MV-4-11 (cell line): ENCODE measurements at places on chromosomes 2 and 18.

DNA sequence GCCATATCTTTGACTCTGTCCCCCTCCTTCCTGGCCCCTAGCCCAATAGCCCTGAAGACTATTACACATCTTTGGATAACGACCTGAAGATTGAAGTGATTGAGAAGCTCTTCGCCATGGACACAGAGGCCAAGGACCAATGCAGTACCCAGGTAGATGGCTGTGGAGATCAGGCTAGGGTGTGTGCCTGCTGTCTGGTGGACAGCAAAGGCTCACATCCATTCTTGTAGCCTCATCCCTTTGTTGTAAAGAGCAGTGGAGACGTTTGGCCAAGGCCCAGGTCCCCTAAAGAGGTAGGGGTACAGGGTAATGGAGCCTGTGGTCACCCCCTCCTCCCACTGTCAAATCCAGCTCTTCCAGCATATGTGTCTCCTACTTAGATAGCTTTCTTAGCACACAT, 81.4 kb downstream of the EPAS1 start:
- DNase-seq = no peak

DNA sequence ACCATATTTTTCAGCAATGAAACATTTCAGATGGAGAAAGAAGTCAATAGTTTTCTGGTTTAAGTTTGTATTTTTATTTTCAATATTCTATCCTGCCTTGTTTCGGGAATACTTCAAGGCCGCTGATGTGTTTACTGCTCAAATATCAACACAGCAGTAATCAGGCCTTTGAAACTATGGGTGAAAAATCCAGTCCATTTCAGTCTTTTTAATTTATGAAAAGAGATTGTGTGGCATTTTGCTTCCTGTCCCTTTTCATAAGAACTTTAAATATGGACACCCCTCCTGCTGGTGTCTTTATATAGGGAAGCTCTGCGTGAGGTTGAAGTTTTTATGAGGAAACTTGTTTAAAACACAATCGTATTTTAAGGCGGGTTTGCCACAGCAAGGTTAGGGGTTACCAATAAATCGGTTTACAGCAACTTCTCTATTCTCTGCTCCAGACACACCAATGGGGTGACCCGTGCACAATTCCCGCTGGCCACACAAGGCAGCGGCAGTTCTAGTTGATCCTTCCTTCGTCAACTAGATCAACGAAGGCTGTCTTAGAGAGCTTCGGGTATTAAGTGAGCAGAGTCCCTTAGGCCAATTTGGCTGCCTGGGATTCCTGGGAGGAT, 1.2 kb upstream of the TANC1 start:
- no peak for DNase-seq

DNA sequence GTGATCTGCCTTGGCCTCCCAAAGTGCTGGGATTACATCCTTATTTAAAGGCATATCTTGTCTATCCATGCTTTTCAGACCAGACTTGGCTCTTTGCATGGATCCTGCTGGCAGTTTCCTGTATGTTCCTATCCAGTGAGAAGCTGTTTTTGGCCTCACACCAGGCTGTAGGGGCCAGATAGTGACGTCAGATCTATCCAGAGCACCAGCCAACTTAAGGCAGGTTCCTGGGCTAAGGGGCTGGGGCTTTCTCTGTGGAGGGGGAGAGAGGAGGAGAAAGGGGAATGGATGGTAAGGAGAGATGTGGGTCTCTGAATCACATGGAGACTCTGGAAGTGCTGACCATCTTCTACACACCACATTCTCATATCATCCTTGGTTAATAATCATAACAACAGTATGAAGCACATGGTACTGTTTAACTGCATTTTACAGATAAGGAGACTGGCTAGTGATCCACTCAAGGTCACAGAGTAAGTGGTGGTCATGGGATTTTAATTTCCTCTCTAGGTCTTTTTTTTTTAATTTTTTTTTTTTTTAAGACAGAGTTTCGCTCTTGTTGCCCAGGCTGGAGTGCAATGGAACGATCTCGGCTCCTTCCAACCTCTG, 2.0 kb upstream of the FAM117B start:
- DNase-seq = no peak

DNA sequence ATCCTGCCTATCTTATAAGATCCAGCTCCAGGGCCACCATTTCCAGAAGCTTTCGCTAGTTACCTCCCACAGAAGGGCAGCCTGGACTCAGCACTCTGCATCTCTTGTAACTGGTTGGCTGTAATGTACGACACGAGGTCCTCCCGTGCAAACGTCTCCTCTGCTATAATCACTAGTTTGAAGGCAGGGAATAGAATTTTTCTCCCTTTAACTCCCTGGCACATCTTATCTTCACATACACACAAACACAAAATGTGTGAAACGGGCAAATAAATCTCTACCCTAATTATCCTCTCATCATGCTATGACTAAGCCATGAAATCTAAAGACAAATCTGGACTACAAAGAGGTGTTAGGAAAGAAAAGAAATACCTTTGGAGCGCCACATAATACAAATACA, 36.8 kb downstream of the RNU4ATAC start:
- DNase-seq = no peak

- DNase-seq = peak; percentile 53
Observed at GRCh38 chr2:6934345-6934744, 17.1 kb downstream of the RNF144A start.

GRCh38 chr2:223860809-223861738, 23.7 kb upstream of the AP1S3 start:
- DNase-seq = no peak

- peak; percentile 49 for DNase-seq
Observed at GRCh38 chr2:193332941-193333340, 1138.2 kb upstream of the TMEFF2 start.

DNA sequence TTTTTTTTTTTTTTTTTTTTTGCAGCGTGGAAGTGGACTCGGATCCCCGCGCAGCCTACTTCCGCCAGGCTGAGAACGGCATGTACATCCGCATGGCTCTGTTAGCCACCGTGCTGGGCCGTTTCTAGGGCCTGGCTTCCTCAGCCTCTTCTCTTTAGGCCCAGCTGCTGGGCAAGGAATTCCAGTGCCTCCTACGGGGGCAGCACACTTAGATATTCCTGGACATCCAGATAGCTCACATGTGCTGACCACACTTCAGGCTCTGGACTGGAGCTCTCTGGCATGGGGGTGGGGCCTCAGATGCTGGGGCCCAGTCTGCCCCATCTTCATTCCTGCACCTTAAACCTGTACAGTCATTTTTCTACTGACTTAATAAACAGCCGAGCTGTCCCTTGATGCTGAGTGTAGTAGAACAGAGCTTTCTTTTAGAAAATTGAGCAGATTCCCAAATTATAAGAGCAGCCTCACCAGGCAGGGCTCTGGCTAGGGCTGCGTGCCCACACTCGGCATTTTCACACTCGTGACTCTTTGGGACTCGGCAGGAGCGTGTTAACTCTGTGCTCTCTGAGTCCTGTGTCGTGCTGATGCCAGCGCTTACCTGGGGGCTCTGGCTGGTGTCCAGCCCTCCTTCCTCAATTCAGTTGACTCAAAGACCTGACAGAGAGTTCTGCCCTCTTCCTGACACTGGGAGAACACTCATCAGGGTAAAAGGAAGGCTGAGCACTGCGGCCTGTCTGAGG, 19.3 kb downstream of the SLC30A3 start:
- no peak for DNase-seq

DNA sequence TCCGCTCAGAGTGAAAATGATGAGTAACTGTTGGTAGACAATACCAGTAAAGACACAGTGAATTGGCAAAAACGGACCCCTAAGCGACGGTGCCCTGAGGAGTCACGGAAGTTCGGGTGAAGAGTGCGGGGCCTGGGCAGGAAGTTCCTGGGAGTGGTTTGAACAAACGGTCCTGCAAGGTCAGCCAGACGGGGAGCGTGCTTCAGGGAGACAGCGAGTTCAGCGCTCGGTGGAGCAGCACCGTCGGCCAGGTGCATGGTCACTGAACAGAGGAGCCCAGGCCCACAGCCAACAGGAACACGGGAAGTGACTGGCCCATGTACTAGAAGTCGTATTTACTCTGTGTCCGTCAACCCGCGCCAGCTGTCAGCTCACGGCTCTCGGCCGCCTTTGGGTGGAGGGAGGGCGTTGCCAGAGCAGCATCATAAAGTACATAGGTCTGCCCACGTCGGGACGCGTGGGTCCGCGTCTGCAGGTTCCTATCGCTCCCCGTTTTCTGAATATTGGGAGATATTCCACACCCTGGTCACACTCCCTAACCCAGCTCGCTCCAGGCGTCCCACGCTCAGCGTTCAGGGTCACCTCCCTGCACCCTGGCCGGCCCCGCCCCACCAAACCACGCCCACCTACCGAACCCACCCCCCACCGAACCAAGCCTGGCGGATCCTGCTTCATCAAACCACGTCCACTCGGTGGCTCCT, 75.6 kb upstream of the UXS1 start:
- DNase-seq = peak; percentile 14

DNA sequence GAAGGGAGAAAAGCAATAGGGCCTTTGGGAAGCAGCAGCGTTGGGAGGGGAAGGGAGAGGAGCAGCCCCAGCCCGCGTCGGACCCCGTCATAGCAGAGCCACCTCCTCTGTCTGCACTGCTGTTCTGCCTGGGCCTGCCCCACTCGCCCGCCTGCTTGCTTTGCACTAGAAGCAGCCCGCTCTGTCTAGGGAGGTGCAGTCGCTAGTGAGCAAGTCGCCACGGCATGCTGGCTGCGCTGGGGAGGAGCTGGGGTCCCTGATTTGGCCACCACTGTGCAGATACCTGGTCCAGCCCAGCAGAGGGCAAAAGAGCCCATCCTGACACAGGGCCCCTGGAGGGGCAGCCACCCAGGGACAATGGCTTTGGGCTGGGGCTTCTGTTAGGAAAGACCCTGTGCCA, 8.0 kb upstream of the TMEM214 start:
- no peak for DNase-seq

- DNase-seq = no peak
Observed at GRCh38 chr2:221050020-221050795, 521.9 kb downstream of the EPHA4 start.

DNA sequence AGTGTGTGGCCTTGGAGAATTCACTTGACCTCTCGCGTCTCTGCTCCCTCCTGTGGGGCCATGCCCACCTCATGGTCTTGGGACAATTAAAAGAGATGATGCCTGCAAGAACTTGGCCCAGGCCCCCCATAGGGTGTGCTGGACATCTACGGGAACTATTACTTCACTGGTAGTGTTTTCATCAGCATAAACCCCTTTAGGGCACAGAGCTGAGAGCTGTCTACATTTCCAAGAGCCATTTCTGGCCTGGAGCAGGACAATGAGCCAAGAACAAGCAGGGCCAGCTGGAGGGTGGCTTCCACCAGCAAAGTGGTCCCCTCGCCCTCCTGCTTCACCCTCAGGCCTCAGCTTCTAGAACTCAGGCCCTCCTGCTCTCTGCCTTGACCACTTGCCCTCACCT, 232.3 kb downstream of the ZBTB7C start:
- DNase-seq = no peak

DNA sequence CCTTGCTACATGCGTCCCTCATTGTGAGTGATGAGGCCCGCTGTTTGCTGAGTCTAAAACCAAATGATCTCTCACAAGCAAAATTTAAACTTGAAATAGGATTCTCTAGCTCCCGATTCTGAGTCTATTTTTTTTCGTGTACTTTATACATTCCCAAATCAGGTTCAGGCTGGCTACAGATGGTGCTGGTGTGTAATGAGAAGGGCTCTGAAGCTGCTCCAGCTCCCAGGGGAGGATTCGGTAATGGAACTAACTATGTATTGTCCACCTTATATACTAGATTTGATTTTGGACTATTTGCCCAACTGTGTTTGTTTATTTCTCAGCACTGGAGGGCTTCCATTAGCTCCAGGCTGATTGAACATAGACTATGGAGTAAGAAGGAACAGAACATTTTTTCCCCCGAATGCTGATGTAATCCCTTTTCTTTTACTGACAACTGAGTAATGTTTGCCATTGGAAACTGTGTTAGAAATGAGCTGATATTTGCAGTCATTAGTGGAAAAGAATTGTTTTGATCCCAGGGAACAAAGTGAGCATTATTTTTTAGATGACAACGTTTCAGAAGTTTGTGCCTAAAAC, 274.0 kb upstream of the FIGN start:
- no peak for DNase-seq

DNA sequence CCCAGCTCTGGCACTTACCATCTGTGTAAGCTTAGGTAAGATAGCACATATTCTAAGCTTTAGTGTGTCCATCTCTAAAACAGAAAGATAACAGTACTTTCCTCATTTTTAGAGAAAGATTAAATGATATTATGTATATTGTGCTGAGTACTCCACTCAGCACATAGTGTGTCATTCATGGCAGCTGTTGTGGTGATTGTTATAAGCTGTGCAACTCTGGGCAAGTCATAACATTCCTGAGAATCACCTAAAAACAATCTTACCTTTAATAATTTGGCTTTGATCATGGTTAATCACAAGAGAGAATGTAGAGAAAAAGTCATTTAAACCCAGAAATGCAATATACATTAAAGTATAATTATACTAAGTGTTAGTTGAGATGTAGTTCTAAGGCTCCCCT, 391.5 kb downstream of the GALNT13 start:
- DNase-seq = no peak

GRCh38 chr2:1607971-1608688, 136.2 kb downstream of the PXDN start:
- DNase-seq = no peak

GRCh38 chr2:239302083-239302807, 98.6 kb downstream of the HDAC4 start:
- DNase-seq = no peak

- DNase-seq = no peak
Observed at GRCh38 chr2:12110481-12110880, 364.0 kb downstream of the LPIN1 start.

DNA sequence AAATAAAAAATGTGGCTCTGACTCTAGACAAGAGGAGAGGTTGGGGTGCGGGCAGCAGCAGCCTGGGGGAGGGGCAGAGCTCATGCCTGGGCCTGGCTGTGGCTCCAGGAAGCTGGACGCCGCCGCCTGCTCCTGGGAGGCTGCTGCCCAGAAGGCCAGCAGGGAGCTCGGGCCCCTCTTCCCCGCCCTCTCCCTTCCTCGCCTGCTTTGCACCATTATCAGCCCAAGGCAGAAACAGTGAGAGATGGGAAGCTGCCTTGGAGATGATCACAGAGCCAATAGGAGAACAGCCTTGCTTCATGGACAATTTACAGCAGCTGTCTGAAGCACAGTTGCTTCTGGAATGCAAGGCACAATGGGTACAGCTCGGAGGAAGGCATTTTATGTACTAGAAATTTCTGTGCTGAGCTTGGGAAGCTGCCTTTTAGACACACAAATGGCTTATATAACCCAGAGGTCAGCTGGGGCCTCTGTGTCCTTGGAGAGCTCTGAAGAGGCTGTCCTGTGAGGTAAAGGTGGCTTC, 55.3 kb upstream of the AFF3 start:
- DNase-seq = no peak

GRCh38 chr2:173122936-173123335, 47.3 kb downstream of the MAP3K20 start:
- DNase-seq = no peak

DNA sequence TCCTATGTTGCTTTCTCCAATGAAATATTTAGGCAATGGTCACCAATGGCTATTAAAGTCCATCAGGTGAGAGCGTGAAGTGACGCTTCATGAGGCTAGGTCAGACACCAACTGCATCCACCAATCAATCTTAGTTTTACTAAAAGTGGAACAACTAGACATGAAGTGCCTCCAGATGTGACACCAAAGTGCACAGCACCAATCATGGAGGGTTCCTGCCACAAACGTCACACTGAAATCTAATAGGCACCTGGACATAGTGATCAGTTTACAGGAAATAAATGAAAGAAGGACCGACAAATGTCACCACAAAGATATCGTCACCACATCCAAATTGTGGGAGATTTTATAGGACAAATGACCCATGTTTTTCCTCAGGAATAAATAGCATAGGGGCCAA, 70.5 kb downstream of the PSMG2 start:
- no peak for DNase-seq
